Activated T-helper 1 cell treated with anti-CD3 and anti-CD28 coated beads, Interleukin-12 subunit alpha, Interleukin-12 subunit beta, Interleukin-2, Interleukin-4 antibody, amounts not matched to agents 30 ng/mL and 10 ng/mL and 1 ng/mL, durations not matched to agents 14 hours and 24 hours and 36 hours (primary cell): ENCODE measurements at places on chromosomes 4 and X.
A peak's percentile ranks its signal among the peaks of the same experiment; 100 is the strongest.

DNA sequence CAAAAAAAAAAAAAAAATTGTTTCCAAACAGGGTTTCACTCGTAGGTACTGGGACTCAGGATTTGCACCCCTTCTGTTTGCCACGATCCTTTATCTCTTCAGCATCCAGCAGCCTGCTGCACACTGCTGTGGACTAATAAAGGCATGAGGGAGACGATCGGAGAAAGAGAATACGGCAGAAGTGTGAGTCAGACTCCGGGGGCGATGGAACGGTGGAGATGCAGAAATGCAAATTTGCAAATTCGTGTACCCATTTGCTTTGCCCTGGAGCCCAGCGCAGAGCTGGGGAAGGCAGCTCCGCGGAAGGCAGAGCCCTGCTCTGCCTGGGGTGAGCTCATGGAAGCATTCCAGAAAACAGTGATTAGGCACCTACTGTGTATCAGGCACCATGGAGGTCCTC lies 270.3 kb downstream of the ASMT start:
- no peak for DNase-seq

- no peak for DNase-seq
These were observed 38.3 kb upstream of the HPSE start for GRCh38 chr4:83372931-83373330.

DNA sequence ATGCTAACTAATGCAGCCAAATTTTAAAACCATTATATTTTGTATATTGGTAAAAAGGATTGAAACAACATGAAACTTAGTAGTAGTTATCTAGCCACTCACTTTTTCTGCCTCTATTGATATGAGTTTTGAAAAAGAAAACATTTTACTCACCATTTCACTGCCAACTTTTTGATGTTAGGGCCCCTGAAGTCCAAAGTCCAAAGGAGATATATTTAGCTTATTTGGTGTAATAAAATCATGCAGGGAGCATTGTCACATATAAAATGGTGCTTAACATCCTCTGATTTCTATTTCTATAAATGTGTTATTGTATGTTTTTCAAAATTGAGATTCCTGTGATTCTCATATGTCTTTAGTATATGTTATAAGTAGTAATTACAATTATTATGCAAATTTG lies 24.5 kb upstream of the CXCL3 start:
- no peak for DNase-seq

DNA sequence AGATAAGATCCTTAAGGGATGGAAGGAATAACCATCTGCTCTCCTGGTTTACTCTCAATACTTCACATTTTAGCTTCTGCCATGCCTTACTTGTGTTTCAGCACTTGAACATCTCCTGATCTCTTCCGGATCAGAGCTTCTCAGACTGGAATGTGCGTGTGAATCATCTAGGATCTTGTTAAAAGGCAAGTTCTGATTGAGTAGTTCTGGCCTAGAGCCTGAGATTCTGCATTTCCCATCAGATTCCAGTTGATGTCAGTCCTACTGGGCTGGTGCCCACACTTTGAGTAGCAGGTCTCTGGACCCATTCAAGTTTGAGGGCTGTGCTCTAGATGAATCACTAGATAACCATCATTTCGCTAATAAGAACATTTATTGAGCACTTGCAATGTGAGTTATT lies 20.0 kb downstream of the NDP start:
- DNase-seq: no peak

DNA sequence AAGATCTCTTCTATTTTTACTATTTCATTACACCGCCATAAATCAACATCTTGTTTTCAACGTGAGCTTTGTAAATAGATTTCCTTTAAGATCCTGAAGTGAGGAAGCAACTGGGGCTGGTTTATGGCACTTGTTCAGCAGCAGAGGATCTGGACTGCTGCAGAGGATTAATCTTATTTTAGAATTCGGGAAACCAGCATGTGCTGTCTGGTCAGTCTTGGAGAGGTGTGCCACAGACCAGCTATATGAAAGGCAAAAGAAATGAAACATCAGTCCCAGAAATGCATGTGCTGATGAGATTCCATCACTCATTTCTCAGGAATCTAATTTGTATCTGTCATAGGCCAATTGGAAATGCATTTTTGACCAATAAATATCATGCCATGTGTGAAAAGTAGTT lies 23.4 kb downstream of the PRDM8 start:
- no peak for DNase-seq

DNA sequence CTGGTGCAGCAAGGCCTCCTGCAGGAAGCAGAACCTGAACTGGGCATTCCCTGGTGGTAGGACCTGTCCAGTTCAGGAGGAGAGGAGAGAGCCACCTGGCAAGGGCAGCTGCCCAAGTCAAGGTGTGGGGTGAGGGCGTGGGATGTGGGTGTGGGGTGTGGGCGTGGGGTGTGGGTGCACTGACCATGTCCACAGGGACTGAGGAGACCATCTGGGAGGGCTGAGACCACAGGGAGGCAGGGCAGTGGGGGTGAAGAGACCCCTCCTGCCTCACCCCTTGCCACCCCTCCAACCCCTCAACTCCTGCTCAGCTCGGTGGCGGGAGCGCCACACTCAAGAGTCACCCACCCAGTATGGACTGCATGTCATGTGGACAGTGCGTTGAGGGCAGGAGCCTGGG lies 117.9 kb downstream of the CPZ start:
- no peak for DNase-seq

GRCh38 chr4:62243895-62244294 lies 1043.8 kb downstream of the ADGRL3 start:
- no peak for DNase-seq

DNA sequence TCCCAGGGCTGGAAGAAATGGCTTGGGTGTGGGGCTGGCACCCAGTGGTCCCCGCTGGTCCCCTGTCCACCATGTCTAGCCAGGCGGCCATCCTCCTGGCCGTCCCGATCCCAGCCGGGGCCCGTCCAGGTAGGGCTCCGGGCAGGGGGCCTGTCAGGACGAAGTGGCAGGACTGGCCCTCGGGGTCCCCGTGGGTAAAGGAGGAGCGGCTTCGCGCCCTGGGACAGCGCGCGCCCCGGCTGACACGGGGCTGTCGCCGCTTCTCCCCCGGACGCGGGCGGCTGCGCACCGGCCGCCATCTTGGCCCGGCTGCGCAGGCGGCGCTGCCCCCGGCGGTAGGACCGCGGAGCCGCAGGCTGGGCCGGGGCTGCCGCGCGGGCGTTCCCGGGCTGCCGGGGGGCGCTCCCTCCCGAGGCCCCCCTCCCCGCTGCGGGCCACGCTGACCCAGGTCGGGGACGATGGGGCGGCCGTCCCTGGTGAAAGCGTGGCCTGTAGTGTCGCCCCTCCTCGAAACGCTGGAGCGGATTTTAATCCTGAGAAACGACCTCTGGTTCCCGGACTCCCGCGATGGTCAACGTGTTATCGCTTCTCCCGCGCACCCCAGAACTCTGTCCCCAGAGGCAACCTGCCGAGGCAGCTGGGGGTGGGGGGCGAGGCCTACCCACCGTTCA lies 60.4 kb upstream of the BCOR start:
- no peak for DNase-seq

GRCh38 chrX:111483881-111484280 lies 27.6 kb upstream of the SERTM2 start:
- no peak for DNase-seq

DNA sequence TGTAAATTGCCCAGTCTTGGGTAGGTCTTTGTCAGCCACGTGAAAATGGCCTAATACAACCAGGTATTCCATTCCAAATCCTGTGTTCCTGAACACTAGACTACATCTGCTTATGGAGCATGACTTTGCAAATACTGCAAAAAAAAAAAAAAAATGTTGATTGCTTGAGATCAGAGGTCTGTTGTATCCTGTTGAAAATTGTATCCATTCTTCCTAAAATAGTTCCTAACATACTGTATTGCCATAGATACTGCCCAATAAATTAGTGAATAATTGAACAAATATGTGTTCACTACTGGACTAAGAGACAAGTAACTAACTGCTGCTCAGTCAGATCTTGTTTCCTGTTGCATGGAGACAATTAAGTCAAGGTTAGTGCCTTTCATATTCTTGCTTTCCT lies 164.3 kb upstream of the PABPC4L start:
- DNase-seq: no peak

DNA sequence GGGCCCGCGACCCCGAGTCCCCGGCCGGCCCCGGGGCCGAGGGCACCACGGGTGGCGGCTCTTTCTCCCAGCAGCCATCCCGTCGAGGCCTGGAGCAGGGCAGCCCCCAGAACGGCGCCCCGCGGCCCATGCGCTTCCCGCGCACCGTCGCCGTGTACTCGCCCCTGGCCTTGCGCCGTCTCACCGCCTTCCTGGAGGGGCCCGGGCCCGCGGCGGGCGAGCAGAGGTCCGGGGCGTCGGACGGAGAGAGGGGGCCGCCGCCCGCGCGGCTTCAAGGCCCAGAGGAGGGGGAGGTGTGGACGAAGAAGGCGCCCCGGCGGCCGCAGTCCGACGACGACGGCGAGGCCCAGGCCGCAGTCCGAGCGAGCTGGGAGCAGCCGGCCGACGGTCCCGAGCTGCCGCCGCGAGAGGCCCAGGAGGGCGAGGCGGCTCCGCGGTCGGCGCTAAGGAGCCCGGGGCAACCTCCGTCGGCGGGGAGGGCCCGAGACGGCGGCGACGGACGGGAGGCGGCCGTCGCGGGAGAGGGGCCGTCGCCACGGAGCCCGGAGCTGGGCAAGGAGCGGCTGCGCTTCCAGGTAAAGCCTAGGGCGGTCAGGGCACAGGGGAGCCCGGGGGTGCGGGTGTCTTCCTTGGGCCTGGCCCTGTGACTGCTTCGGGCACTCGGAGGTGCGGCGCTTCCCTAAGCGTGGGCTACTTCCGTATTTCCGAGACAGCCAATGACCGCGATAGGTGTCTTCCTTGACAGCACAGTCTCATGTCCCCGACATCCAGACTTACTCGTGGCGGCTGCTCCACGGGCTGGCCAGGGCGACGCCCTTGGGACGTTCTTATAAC lies 845 bp downstream of the ZAR1 start:
- no peak for DNase-seq

GRCh38 chrX:11336201-11336600 lies 43.0 kb downstream of the AMELX start:
- DNase-seq: no peak

DNA sequence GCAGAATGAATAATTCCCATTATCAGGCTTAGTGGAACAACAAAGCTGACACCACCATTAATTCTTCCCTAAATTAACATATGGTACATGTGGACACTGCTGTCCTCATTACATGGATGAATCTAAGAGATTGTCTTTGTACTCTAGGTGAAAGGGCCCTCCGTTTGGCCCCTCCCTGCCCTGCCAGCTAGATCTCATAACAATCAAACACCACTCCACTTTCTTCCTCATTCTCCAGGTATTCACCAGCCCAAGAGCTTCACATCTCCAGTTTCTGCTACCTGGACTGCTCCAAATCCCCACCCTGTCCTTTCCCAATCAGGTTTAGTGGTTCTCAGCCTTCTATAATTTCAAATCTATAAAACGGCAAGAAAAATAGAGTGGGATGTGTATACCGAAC lies 3.8 kb downstream of the HSD17B11 start:
- DNase-seq: no peak

DNA sequence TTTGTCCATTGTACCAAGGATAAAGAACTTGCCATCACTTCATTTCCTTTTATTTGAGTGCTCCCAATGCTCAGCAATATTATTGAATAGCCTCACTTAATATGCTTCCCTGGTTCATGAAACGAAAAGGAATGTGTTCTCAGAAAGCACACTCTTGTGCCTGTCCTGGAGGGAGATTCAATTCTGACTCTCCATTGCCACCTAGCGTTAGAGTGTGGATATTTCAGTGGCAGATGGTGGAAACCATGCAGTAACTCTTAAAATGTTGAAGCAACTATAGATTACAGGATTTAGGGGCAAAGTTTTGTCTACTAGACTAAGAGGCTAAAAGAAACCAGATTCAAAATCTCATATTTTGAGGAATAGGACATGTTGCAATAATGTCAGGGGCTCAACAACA lies 36.0 kb downstream of the GAB3 start:
- peak; percentile 38 for DNase-seq

- no peak for DNase-seq
These were observed 4.9 kb downstream of the CHRNA9 start for GRCh38 chr4:40340030-40340429.
